Fibroblast of the aortic adventitia (primary cell): ENCODE measurements at places on chromosomes 12 and 14. TPM values are rescaled to one million over a fixed set of nuclear protein-coding genes. Genes with fewer than 3 reads are reported as not detected.

C12orf50 gene
- not detected in 2 replicates for total RNA-seq

DNA sequence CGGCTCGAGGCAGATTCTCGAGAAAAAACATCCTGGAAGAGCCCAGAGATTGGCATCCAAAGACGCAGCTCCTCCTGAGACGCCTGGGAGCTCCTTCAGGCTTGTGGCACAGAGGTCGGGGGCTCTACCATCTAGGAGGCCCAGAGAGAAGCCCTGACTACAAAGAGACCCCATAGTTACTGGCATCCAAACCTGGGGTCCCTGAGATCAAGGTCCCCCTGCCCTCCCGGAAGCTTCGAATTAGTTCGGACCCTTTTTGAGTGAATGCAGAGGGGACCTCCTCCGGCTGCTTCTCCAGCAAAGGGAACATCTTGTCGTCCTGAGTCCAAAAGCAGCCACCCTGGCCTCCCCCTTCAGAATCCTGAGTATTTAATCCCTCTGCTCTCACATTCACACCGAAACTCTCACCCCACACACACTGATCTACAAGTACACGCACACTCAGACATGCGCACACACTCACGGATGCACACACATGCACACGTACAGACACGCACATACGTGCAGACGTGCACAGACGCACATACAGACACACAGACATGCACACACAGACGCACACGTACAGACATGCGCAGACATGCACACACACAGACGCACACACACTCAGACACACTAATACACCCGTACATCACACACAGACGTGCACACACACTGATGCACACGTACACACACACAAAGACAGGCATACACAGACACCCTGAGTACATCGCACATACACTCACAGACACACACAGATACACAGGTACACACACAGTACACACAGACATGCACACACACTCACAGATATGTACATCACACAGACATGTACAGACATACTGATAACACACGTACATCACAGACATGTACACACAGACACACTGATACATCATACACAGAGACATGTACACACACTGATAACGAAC lies 5.9 kb downstream of the ZNF605 start:
- no peak for DNase-seq

DNA sequence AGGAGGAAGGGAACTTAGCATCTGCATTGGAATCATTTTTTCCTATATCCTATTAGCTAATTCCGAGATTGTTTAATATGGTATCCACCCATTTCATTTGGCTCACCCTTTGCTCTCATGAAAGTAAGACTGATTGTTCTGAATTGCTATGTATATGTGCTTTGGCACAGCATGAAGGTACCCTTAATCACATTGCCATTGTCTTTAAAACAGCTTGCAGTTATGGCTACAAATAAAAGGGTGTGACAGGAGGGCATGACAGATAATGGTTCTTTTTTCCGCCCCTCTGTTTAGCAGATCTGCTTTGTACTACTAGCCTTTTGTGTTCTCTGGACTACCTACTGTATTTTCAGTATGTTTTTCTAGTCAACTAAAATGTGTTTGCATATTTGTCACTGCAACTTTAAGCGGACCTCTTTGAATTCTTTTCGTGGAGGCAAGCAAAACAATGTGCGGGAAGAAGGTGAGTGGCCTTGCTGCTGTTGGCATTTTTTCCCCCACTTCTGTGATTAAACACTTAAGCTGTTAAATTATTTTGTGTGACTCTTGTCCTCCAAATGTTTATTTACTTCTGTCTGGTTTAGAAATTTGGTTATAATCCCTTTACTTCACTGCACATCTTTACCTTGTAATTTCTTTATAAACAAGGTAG lies 35.8 kb downstream of the FBXO34 start:
- DNase-seq: peak; percentile 68

PPP4R4 gene
- total RNA-seq: 0.98 and 7.0 TPM in 2 replicates

CMKLR1 gene
- 0.54 TPM in 1 of 2 replicates, not detected in the other for total RNA-seq

DNA sequence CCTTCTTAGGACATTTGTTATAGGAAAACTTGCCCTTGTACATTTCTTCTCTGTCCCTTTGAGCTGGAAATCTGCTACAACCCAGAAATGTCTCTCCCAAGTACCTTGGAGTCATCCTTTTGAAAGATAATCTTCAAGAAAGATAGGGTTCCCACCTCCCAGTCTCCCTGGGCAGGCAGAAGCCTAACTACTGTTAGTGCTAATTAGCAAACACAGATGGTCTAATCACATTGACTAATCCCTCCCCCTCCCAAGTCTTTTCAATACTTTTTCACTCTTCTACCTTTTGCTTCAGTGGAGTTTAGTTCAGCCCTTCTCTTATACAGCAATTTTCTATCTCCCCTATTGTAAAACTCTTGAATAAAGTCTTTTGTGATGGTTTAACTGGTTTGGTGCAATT lies 129.8 kb upstream of the PPFIA2 start:
- DNase-seq: no peak

LGR5 gene
- 7.8 TPM in 1 of 2 replicates, not detected in the other for total RNA-seq

DNA sequence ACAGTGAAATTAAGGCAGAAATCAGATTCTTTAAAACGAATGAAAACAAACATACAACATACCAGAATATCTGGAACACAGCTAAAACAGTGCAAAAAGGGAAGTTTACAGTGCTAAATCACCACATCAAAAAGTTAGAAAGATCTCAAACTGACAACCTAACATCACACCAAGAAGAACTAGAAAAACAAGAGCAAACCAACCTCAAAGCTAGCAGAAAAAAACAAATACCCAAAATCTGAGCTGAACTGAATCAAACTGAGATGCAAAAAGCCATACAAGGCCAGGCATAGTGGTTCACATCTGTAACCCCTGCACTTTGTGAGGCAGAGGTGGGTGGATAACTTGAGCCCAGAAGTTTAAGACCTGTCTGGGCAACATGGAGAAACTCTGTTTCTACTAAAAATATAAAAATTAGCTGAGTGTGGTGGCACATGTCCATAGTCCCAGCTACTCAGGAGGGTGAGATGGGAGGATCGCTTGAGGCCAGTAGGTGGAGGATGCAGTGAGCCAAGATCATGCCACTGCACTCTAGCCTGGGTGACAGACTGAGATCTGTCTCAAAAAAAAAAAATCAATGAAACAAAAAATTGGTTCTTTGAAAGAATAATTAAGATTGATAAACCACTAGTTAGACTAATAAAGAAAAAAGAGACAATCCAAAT lies 33.2 kb upstream of the LDHB start:
- DNase-seq: no peak

- DNase-seq: no peak
Measured at GRCh38 chr14:100892496-100893227, 10.9 kb downstream of the RTL1 start.

DNA sequence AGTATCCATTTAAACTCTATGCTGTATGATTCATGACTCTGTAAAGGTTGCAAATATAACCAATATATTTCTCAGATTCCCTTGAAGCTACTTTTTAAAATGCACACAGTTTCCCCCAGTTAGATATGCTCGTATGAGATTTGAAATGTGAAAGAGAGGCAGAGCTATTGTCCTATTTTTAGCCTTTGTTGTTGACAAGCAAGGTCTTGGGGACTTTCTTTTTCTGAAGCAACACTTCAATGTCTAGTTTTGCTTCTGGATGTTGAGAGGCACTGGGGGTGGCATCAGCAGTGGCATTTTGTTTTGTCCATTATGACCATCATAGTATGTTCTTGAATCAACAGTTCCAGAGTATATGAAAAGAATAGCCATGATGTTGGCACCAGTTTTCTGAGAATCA lies 63.4 kb downstream of the ASCL1 start:
- no peak for DNase-seq
